ENCODE measurements at places on chromosomes 1 and 21. TPM values are rescaled to one million over a fixed set of nuclear protein-coding genes. Genes with fewer than 3 reads are reported as not detected.

GRCh38 chr1:53687901-53688300, 51.1 kb downstream of the GLIS1 start:
- no peak for DNase-seq
- H3K4me1 ChIP-seq = peaks cover 9% of the 10 kb centered on the region
- H3K4me3 ChIP-seq = no peak overlapping the region
- peaks cover 5% of the 10 kb centered on the region for H3K27me3 ChIP-seq
- no peaks in the 10 kb centered on the region for H3K36me3 ChIP-seq

DNA sequence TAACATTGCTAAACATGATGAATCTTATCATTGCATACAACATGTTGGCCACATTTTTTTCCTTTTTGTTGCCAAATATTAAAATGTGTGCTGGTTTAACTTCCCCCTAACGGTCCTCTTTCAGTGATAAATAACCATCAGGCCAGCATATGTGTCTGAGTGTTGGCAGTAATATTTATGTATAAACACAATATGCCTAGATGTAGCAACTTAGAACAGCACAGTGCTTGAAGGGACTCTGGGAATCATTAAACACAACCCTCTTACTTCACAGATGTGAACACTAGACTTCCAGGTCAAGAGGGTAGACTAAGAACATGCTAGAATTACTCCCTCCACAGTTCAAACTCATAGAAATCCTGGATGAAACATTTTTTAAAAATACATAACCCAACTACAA, 581.8 kb downstream of the PLPP3 start:
- H3K36me3 ChIP-seq = no peaks in the 10 kb centered on the region
- no peak overlapping the region for H3K27ac ChIP-seq

DNA sequence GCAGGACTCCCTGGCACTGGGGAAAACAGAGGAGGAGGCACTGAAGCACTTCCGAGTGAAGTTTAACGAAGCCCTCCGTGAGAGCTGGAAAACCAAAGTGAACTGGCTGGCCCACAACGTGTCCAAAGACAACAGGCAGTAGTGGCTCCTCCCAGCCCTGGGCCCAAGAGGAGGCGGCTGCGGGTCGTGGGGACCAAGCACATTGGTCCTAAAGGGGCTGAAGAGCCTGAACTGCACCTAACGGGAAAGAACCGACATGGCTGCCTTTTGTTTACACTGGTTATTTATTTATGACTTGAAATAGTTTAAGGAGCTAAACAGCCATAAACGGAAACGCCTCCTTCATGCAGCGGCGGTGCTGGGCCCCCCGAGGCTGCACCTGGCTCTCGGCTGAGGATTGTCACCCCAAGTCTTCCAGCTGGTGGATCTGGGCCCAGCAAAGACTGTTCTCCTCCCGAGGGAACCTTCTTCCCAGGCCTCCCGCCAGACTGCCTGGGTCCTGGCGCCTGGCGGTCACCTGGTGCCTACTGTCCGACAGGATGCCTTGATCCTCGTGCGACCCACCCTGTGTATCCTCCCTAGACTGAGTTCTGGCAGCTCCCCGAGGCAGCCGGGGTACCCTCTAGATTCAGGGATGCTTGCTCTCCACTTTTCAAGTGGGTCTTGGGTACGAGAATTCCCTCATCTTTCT, 75.5 kb downstream of the PIK3CD start:
- H3K27me3 ChIP-seq = no peaks in the 10 kb centered on the region
- H3K36me3 ChIP-seq = peaks cover 24% of the 10 kb centered on the region
- no peak for DNase-seq
- no peak overlapping the region for H3K4me3 ChIP-seq

Gene NEK2
- 48.8 TPM for total RNA-seq

GRCh38 chr1:66556161-66556611, 22.2 kb downstream of the SGIP1 start:
- H3K36me3 ChIP-seq = no peaks in the 10 kb centered on the region
- no peak overlapping the region for H3K4me3 ChIP-seq
- DNase-seq = no peak
- no peak overlapping the region for H3K27ac ChIP-seq
- H3K27me3 ChIP-seq = no peaks in the 10 kb centered on the region
- H3K4me1 ChIP-seq = peaks cover 24% of the 10 kb centered on the region

Gene KCNH1
- not detected for total RNA-seq

Gene C1orf115
- total RNA-seq = 0.44 TPM

Gene MFAP2
- 44.7 TPM for total RNA-seq

Data from A673 (cell line).